ENCODE measurements at places on chromosomes 16 and 17. TPM values are rescaled to one million over a fixed set of nuclear protein-coding genes. Genes with fewer than 3 reads are reported as not detected.

The SGCA gene
- not detected for total RNA-seq

The CDH13 gene
- total RNA-seq: under 0.01 TPM

The LLGL2 gene
- 42.5 TPM for total RNA-seq

The COG8 gene
- total RNA-seq: 57.9 TPM

The CTRB1 gene
- not detected for total RNA-seq

The CRYBA1 gene
- not detected for total RNA-seq

The SARM1 gene
- 32.3 TPM for total RNA-seq

The TMEM11 gene
- total RNA-seq: 32.9 TPM

The TNS4 gene
- under 0.01 TPM for total RNA-seq

The CMTM1 gene
- 6.5 TPM for total RNA-seq

The SPDYE4 gene
- not detected for total RNA-seq

The TBC1D28 gene
- total RNA-seq: under 0.01 TPM

The ZC3H7A gene
- 24.5 TPM for total RNA-seq

The PPL gene
- total RNA-seq: 0.81 TPM

The TBC1D3L gene
- 3.2 TPM for total RNA-seq

The COL1A1 gene
- 0.54 TPM for total RNA-seq

The JPH3 gene
- total RNA-seq: not detected

The CDT1 gene
- total RNA-seq: 69.7 TPM

The SHISA9 gene
- total RNA-seq: under 0.01 TPM

The CCL8 gene
- total RNA-seq: not detected

The OTOP2 gene
- not detected for total RNA-seq

The NOD2 gene
- total RNA-seq: 4.0 TPM

The HLF gene
- 35.5 TPM for total RNA-seq

The PERCC1 gene
- 5.1 TPM for total RNA-seq

The GUCY2D gene
- total RNA-seq: 1.9 TPM

The TMEM220 gene
- total RNA-seq: 17.0 TPM

The NOXO1 gene
- not detected for total RNA-seq

The CHD9 gene
- 44.7 TPM for total RNA-seq

The HEATR3 gene
- total RNA-seq: 11.0 TPM

The NIP7 gene
- 10.8 TPM for total RNA-seq

The SLC13A2 gene
- not detected for total RNA-seq

The KRT28 gene
- not detected for total RNA-seq

The PRCD gene
- 0.81 TPM for total RNA-seq

Measured in hematopoietic multipotent progenitor cell (in vitro differentiated cells).